ENCODE measurements at places on chromosomes 1 and 21.

DNA sequence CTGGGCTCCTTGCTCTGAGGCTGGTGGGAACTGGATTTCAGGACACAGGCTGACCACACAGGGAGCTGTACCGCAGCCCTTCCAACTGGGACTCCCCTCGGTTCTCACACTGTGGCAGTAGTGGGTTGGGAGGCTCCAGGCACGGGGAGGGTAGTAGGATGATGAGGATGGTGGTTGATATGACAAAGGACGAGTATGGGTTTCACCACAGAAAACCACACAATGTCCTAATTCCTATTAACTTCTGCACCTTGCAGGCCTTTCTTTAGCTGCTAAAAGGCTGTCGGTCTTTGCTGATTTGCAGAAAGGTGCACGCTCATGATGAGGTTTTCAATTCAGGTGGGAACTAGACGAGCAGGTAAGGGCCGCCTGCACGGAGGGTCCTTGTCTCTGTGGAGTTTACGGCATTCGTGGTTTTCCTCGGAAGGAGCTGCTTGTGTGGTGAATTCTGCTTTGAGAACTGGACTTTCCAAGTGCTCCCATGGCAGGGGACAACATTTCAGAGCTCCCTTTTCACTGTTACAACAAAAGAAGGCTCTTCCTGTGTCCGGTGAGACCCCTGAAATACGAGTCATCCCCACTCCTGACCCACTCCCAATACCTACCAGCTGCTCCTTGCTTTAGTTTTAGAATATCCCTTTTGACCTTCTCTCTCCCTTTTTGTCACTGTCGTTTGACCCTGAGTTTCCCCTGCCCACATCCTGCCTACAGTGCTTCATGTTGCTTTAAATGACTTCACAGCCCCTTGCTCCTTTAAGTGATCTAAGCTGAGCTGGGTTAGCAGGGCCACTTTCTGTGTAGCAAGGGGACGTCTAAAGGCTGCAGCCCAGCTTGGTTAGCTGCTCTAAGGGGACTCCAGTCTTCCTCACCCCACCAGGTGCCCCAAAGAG lies 125.1 kb downstream of the MRPS6 start:
- no peak for DNase-seq

DNA sequence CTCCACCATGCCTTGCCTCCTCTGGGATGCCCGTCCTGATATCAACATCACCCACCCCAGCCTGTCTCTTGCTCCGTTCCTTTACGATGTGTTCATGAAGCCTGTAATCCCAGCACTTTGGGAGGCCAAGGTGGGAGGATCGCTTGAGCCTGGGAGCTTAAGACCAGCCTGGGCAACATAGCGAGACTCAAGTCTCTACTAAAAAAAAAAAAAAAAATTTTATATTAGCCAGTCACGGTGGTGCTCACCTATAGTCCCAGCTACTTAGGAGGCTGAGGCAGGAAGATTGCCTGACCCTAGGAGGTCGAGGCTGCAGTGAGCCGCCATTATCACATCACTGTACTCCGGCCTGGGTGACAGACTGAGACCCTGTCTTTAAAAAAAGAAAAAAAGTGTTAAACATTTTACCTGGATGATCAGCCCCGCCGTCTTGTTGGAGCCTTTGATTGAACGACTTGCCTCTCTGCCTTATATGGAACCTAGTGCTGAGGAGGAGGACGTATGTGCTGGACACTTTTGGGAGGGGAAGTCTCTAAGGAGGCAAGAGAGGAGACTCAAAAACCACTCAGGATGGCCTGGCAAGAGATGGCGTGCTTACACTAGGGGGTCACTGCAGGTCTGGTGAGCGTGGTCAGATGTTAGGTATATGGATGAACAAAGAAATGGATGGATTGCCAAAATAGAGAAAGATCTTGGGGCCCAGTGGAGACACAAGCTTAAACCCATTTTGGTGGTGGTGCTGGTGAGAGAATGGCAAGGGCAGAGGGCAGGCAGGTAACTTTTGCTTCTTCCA lies 80.5 kb upstream of the IFFO2 start:
- no peak for DNase-seq

GRCh38 chr1:243354511-243355153 lies 98.8 kb downstream of the SDCCAG8 start:
- DNase-seq = no peak

GRCh38 chr21:41043014-41043413 lies 124.9 kb upstream of the BACE2 start:
- DNase-seq = no peak

DNA sequence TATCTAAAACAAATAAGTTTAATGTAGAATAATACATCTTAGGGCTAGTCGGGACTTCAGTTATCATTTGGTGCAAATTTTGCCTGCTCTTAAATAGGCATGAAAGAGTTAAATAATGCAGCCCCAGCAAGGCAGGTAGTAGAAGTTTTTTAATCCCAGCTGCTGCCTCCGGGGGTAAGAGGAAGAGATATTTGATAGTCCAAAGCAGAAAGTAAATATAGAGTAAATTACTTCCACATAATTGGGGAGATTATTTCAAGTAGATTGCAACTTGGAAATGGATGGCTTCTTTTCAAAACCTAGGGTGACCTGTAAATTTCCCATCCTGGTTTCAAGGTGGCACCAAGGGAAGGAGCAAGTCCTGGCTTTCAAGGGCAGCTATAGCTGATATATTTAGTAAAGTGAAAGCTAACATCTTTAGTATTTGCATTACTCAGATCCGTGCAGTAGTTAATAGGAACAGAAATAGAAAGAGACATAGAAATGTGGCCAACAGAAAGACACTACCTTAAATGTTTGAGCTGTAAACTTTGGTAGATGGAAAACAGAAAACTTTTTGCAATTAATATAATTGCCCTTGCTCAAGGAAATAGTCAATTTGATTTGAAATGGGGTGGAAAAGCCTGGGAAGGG lies 109.1 kb downstream of the LMO4 start:
- DNase-seq = no peak

GRCh38 chr1:117364240-117364639 lies 3.0 kb upstream of the MAN1A2 start:
- no peak for DNase-seq

GRCh38 chr21:41837756-41838297 lies 41.3 kb downstream of the PRDM15 start:
- DNase-seq = no peak

DNA sequence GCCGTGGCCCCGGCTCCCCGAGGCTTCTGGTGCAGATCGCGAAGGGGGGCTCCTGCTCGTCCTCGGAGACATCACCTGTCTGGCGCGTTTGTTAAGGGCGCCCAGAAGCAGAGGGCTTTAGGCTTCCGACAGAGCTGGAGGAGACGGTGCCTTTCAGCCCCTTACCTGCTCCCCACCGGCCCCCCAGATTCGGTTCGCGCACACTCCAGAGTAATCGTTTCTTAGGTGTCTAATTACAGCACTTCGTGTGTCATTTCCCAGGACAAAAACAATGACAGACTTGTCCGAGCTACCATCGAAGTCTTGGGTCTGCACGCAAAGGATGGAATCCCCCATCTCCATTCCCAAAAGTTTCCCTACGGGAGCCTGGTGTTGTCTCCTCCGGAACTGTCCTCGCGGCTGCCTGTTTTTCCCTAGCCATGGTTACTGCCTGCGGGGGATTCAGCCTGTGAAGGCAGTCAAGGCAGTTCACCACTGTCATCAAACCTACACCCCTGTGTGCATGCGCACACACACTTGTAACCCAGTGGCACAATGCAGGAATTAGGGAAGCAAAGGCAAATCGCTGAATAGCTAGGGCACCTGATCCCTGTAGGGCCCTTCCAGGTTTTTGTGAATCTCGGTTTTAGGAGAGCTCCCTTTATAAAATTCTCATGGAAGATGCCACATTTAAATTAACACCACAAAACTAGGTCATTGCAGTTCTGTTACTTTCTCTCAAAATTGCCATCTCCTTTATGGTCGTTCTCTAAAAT lies 738 bp upstream of the CDC42BPA start:
- DNase-seq = no peak

GRCh38 chr1:15671430-15671829 lies 12.7 kb upstream of the PLEKHM2 start:
- no peak for DNase-seq

- no peak for DNase-seq
Measured at GRCh38 chr21:16357994-16358393, 628.2 kb downstream of the USP25 start.

DNA sequence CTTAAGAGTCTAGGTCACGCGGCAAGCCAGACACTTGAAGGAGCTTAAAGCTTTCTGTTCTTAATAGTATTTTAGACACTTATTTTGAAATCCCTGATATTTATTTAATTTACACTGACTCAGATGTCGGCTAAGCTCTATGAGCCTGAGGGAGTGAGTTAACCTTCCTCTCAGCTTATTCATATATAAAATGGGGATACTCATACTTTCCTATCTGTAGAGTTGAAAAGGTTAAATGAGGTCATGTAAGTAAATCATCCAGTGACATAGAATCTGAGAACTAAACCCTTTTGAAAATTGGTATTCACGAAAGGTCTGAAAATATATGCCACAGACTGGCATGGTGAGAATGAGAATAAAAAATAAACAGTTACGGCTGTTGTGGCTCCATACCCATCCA lies 1.4 kb upstream of the GPR161 start:
- DNase-seq = no peak
